ENCODE measurements at places on chromosomes 7 and 10.

DNA sequence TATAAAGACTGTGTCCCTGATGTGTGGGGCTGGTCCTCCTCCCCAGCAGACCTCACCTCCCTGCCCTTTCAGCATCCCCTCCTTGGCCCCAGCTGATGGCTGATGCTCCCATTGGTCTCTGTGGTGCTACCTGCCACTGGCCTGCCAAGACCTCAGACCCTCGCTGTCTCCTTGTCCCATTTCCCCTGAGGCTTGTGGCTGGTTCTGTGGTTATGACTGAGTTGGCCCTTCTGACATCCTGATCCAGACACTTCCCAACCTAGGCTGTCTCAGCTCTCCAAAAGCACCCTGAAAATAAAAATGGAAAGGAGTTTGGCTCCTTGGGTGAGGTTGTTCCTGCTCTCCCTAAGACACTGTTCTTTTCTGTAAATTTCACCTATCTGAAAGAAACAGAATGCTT is 214.2 kb downstream of the RPS24 start:
- DNase-seq: no peak

- no peak for DNase-seq
Observed at GRCh38 chr10:44284198-44285084, 100.5 kb downstream of the CXCL12 start.

DNA sequence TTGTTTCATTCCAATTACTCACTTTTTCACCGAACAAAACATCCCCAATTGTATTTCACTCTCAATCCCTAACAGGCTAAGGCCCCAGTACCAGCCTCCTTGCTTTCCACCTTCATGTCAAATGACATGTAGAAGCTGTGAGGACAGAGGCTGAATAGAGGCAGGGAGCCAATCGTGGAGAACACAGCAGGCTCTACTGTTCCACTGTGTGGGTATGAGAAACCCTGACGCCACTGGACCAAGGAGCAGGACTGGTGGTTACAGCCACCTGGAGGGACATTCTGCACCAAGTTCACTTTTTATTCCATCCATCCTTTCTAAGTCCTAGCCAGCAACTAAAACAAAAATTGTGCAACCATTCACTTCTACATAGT is 502.8 kb downstream of the SORCS1 start:
- DNase-seq: no peak

GRCh38 chr7:121876656-121877500 is 3.9 kb downstream of the PTPRZ1 start:
- DNase-seq: no peak

DNA sequence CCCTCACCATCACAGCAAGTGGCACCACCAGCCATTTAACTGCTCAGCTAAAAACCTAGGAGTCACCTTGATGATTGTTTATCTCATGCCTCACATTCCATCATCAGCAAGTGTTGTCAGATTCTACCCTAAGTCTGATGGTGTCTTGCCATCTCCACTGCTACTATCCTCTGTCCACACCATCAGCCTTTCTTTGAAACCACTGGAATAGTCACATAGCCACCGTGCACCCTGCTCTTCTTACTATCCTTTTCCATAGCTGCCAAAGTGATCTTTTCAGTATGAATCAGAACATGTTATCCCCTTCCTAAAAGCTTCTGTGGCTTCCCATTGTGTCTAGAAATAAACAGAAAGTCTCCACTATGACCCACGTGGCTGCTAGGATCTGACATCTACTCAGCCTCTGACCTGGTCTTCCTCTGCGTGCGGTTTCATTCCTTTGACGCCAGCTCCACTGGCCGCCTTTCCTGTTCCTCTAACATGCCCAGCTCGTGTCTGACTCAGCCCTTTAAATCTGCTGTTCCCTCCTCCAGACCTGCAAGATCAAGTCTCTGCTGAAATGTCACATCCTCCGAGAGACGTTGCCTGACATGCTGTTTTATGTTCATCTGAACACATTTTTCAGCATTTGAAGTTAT is 16.5 kb upstream of the CHN2 start:
- DNase-seq: peak; percentile 34

DNA sequence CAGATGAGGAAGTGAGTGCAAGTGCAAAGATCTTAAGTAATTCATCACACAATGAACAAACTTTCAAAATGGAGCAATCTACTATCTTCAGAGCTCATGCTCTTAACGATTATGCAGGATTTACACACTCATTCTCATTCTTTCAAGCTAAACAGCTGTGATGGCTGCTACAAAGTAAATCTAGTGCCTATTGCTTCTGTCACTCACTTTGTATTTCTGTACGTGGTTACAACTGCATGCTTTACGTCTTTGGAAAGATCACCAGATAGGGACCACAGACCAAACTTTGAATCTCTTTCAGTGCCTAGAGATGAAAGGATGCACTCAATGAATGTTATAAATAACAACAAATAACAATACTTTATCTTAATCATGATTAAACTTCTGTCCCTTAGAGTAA is 194.6 kb downstream of the MAGI2 start:
- no peak for DNase-seq

DNA sequence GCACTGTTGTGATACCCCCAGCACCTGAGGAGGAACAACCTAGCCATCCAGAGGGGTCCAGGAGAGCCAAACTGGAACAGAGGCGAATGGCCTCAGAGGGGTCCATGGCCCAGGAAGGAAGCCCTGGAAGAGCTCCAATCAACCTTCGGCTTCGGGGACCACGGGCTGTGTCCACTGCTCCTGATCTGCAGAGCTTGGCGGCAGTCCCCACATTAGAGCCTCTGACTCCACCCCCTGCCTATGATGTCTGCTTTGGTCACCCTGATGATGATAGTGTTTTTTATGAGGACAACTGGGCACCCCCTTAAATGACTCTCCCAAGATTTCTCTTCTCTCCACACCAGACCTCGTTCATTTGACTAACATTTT is 1.6 kb upstream of the CASP2 start:
- DNase-seq: no peak

- no peak for DNase-seq
Observed at GRCh38 chr7:30430276-30430675, 48.3 kb downstream of the NOD1 start.

DNA sequence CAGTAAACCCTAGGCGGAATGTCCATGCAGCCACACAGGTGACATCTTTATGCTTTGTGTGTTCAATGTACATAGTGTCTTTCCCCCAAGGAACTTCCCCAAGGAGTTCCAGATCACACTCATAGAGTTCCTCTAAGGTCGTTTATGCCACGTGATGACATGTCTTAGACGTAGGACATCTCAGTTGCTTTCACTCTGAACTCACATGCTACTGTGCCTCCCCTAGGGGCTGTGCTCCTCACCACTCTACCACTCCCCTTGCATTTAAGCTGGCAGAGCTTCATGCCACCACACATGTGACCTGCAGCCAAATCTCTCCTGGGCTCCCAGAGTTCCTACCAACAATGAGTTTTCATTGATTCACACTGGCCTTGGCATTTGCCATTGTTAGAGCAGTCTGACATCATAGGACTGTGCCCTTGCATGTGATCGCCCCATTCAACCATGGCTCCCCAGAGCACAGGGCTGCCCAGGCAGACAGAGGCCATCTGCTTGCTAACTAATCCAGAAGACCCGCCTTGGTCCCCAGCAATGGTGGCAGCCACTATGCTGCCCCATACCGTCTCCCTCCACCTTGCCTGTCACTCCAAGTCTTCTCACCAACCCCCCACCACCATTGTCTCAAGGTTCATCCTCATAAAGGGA is 95.3 kb upstream of the MACROH2A2 start:
- peak; percentile 32 for DNase-seq

DNA sequence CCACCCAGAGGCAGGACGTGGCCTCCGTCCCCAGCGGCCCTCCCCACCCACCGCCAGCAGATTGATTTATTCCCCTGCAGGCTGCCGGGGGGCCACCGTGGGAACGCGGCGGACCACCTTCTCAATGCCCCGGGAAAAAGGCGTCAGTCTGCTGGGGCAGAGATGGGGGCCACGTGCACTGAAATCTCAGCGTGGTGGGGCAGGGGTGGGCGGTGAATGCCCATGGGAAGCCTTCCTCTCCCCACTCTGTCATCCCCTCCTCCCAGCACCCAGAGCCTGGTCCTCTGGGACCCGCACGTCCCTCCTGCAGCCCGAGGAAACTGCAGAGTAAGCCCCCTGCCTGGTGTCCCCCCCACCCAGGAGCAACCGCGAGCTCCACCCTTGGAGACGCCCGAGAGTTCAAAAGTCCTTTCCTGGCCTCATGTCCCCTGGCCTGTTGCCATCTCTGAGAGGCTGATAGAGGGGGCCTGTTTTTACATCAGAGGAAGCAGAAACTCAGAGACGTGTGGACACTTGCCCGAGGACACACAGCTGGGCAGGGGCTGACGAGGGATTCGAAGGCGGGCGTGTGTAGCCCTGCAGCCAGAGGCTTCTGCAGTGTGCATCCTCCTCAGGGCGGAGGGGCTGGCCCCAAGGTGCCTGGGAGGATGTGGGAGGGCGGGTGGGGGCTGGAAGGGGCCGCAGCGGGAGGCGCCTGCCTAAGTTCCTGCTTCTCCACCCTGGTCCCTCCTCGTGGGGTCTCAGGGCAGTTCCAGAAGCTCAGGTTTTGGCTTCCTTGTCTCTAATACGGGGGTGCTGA is 21.8 kb downstream of the UNCX start:
- no peak for DNase-seq

DNA sequence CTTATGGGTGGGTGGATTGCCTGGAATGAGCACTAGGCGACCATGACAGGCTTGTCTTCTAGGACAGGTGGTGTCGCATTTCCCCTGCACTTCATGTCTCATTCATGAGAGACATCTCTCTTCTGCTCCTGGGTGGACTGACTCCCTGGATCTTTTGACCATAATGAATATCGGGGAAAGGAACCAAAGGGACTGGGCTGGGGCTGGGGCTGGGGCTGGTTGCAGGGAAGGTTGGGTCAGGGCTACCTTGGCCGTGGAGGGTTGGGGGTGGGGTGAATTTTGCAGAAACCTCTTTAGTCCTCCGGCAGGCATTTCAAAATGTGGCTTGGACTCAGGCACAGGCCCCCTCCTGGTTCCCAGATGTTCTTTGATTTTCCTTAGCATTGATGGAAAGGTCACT is 319.2 kb downstream of the ZNF716 start:
- no peak for DNase-seq

DNA sequence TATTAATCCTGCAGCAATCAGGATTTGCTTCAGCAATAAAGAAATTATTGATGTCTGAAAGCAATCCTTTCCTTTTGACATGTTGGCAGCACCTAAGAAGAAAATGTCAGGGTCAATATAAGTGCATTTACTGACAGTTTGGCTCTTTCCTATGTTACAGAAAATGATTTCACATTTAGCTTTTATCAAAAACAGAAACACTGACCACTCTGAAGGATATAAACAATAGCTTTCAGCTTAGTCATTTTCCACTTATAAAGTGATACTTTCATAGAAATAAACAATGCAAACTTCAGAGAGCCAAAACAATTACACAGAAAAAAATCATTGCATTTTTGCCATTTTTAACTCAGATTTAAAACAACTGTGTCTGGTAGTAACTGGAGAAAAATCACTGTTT is 325.6 kb upstream of the KAT6B start:
- DNase-seq: no peak

DNA sequence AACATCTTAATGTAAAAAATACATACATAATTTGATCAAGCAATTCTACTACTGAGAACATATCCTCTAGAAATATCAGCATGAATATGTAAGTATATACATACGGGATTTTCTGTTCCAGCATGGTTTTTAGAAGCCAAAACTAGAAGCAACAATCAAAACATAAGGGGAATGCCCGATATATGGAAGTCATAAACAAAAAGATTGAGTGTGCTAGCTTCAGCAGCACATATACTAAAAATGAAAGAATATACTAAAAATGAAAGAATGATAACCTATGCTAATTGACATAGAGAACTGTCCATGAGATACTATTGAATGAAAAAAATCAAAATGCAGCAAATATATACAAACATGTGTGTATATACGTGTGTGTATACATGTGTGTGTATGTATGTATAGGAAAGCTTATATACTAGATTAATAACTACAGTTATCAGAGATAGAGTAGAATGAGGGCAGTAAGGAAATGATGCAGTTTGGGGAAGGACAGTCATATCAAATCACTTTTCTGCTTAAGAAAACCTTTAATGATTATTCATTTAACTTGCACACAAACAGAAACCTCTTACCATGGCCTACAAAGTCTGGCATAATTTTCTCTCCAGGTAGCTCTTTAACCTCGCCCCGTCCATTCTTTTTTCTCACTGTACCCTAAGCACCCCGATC is 72.9 kb downstream of the NPY start:
- no peak for DNase-seq

- no peak for DNase-seq
Observed at GRCh38 chr7:155237297-155237696, 60.4 kb upstream of the INSIG1 start.

- no peak for DNase-seq
Observed at GRCh38 chr10:95476469-95477174, 84.5 kb downstream of the SORBS1 start.

DNA sequence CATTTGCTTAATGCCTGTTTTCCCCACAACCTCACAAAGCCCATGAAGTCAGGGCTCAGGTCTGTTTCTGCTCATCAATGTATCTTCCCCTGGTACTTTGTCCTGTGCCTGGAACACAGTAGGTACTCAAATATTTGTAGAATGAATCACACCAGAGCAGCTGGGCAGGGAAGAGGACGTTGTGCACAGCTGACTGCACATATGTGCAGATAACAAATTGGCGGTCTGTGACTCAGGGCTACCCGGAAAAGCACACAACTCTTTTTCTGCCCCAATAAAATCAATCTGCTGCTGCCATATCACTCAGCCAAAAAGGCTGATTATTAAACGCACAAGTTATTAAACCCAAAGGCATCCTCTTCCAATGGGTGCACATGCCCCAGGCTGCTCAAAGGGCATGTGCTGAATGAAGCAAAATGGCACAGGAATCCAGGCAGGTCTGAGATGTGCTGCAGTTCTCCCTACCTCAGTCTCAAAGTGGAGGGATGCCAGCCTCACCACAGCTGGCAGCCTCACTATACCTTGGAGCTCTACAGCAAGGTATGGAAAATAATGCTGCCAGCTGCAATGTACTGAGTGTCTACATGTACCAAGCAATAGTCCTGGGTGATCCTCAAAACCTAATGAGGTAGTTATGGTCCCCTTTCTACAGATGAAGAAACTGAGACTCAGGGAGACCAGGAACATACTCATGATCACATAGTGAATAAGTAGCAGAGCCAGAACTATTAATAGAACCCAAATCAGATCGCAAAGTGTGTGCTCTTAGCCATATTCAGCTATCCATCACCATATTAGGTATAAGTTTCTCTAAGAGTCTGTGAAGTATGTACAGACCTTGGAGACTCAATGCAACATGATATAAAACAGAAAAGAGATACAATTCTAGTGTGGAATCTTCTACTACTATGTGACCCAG is 43.4 kb downstream of the SORBS1 start:
- no peak for DNase-seq

Measured in left hindlimb (tissue), 1 donor.